ENCODE measurements at places on chromosomes 5 and 9.

- DNase-seq: no peak
These were observed 147.2 kb downstream of the C9orf50 start for GRCh38 chr9:129473523-129474244.

- no peak for DNase-seq
These were observed 80.0 kb upstream of the COL5A1 start for GRCh38 chr9:134561427-134562145.

- DNase-seq: no peak
These were observed 4.7 kb upstream of the C9orf57 start for GRCh38 chr9:72065076-72065475.

GRCh38 chr9:115781070-115781736 is 372.4 kb upstream of the PAPPA start:
- no peak for DNase-seq

GRCh38 chr5:136979131-136979530 is 520.0 kb downstream of the SPOCK1 start:
- DNase-seq: no peak

DNA sequence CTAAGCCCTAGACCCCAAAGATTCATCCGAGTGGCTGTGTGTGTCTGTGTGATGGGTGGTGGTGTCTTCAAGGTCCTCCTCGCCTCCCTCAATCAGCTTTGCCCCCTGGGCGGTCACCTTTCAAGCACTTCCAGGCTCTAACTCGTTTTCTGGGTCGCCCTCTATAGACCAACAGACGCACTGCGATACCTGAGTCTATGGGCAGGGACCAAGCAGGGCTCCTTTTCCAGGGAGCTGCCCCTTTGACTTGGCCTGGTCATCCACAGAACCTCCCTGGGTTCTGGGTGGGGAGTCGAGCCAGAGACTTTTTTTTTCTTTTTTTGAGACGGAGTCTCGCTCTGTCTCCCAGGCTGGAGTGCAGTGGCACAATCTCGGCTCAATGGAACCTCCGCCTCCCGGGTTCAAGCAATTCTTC is 1.1 kb downstream of the SLC27A4 start:
- peak; percentile 36 for DNase-seq

GRCh38 chr5:8633259-8633658 is 764.3 kb downstream of the MTRR start:
- DNase-seq: no peak

- DNase-seq: no peak
These were observed 96.5 kb downstream of the PBX3 start for GRCh38 chr9:125843646-125844045.

DNA sequence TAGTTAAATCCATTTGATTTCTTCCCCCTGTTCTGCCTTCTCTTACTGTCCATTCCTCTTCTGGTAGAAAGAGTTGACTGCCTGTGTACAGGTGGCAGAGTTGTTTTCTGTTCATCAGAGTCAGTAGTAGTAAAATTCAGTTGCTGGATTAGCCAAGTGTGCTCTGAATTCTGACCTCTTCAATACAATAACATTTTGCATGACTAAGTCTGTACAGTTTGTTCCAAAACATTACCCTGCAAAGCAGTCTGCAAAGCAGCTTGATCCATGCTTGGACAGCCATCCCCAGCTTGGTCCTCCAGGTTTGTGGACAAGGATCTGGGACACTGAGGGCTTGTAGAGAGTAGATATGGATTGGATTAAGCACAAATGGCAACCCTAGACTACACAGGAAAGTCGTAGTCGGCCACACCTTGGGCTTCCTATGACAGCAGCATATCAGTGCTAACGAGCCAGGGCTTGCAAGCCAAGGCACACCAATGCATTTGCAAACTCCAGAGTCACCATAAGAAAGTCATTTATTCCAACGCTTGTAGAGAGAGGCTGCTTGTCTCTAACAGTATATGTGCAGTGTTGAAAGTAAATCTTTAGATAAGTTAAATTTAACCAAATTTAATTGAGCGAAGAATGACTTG is 25.2 kb downstream of the IL12B start:
- no peak for DNase-seq

DNA sequence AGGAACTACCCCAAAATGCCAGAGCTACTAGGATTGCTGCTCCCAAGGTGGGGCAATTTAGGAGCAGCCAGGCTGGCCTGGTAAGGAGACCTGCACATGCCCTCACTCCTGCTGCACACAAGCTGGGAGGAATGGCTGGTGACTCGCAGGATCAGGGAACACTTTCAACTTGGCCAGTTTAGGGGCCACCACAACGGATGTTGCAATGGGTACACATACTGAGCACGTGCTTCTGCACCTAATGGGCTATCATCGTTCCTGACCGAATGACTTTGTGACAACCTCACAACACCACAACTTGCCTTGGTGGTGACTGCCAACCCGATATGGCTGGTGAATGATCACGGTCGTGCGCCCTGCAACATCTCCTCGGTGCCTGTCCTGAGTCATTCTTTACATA is 172.0 kb downstream of the ROR2 start:
- DNase-seq: no peak

- no peak for DNase-seq
These were observed 38.3 kb upstream of the FBXL17 start for GRCh38 chr5:108420158-108420557.

GRCh38 chr5:43020399-43020746 is 19.7 kb downstream of the ANXA2R start:
- no peak for DNase-seq

GRCh38 chr5:61576556-61576955 is 244.5 kb downstream of the ZSWIM6 start:
- DNase-seq: no peak

DNA sequence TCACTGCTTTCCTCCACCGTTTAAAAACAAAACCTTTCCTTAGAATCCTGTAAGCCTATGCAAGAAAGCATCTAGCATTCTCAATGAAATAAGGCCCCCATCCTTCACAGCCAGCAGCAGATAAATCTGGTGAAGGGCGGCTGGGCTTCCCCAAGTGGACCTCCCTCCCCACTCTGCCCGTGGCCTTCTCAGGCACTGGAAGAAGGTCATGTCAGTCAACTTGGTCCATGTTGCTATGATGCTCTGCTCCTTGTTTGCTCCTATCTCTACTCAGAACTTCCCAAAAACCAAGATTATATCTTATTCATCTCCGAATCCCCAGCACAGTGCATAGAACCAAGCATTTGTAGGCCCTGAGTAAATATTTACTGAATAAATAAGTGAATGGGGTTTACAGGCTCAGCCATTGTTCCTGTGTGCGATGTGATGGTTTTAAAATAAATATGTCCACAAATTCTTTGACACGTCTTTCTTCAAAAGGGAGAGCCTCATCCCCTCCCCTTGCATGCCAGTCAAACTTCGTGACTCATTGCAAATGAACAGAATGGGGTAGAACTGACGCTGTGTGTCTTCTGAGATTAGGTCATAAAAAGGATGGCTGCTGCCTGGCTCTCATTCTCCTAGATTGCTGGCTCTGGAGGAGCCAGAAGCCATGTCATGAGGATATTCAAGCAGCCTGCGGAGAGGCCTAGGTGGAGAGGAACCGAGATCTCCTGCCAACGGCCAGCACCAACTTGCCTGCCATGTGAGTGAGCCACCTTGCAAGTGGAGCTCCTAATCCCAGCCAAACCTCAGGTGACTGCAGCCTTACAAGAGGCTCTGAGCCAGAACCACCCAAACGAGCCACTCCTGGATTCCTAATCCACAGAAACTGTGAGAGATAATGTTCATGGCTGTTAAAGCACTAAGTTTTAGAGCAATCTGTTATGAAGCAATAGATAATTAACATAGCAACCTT is 70.5 kb downstream of the MED27 start:
- no peak for DNase-seq

GRCh38 chr9:79492092-79493009 is 79.4 kb upstream of the TLE4 start:
- DNase-seq: no peak

- DNase-seq: no peak
These were observed 6.2 kb downstream of the UGT3A2 start for GRCh38 chr5:36060420-36060887.

- DNase-seq: no peak
These were observed 52.7 kb downstream of the ABHD17B start for GRCh38 chr9:71858102-71858798.

GRCh38 chr9:7656636-7657035 is 142.9 kb downstream of the DMAC1 start:
- DNase-seq: no peak

DNA sequence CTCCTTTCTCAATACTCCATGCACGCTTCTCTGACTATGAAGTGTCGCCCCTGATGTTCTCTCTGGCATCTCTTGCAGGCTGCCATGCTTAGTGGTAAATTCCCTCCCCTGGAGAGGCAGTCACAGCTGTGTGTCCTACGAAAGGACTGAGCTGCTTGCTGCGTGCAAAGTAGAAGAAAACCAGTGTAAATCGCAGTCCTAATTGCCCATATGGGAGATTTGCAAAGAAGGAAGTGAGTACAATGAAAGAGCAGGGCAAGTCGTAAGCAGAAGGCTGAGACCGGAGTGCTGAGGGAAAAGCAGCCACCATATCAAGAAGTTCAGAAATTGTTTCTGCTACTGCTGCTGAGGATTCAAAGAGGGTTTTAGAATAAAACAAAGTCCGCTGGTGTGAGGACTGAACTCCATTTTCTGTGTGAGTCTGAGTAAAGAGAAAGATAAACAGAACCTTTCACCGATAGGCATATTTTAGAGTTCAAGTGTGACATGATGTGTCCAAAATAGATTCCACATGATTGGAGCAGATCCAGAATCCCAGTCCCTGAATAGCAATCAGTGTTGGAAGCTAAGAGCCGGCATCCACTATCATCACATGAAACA is 507.8 kb upstream of the MPDZ start:
- no peak for DNase-seq

GRCh38 chr9:136058084-136058483 is 37.0 kb downstream of the NACC2 start:
- DNase-seq: no peak

DNA sequence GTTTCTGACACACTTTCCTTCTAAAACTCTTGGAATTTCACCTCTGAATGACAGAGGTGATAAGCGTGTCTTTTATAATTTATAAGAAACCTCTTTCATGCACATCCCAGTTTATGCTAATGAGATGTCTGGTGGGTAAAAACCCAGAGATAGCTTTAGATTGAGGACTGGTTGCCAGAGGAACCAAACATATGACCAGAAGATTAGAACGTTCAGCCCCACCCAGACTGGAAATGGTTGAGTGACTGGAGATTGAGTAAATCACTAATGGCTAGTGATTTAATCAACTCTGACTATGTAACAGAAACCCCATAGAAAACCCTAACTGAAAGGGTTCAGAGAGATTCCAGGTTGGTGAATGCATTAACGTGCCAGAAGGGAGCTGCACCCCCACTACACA is 69.2 kb downstream of the CDH18 start:
- no peak for DNase-seq

DNA sequence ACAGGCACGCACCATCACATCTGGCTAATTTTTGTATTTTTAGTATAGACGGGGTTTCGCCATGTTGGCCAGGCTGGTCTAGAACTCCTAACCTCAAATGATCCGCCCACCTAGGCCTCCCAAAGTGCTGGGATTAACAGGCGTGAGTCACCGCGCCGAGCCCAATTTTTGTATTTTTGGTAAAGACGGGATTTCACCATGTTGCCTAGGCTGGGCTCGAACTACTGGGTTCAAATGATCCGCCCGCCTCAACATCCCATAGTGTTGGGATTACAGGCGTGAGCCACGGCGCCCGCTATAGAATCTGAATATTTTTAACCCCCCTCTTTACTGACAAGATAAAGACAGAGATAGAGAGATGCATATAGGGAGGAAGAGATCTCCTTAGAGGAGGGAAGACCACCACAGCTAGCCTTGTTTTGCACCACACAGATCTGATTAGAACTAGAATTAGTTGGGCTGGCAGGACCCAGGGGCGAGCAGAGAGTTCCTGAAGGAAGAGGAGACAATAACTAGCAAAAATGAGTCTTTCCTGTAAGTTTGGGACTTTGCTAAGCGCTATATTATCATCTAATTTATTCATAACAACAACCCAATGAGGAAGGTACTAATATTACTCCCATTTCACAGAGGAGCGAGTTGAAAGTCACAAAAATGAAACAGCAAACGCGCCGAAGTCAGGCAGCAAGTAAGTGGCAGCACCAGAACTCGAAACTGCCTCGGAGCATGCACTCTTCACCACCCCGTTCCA is 1.5 kb upstream of the ANKHD1 start:
- DNase-seq: no peak

GRCh38 chr9:99357575-99357974 is 135.5 kb downstream of the SEC61B start:
- no peak for DNase-seq

DNA sequence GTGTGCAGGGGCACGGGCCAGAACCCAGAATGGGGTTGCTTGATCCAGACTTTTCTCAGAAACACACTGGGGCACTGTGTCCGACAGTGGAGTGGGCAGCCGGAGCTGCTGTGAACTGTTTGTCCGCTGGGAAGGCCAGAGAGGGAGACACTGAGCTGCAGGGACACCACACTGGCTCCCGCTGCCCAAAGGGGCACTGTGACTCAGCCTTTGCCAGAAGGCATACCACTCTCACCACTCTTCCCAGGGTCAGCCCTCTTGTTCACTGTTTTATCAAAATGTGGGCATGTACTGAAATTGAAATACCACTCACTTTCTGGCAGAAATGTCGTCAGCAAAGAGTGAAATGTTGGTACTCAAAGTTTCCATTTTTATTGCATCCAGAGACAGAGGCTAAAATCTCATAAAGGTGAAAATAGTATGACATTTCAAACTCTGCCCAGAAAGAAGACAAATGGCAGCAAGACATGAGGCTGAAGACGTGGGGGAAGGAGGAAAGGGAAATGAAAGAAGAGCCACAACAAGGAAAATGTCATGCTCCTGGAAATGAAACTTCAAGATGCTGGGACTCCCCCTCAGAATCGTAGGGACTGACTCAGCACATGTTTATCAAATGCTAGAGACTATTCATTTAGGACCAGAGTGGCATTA is 4.5 kb upstream of the IL7R start:
- no peak for DNase-seq

DNA sequence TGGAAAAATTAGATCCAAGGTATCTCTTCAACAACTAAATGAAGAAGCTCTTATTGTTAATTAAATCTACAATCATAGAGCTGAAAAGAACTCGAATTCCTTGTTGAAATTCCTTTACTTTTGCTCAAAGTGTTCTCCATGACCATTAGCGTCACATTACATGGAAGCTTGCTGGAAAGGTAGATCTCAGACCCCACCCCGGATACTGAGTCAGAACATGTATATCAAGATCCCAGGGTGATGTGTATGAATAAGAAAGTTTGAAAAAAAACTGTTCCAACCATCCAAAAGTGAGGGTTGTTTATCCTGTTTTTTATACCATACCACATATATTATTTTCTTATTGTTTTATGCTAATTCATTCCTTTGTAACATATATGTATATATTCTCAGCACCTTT is 237.1 kb upstream of the PUM3 start:
- DNase-seq: no peak
